ENCODE measurements at places on chromosomes 3 and 15.

GRCh38 chr15:29449136-29449535 is 179.5 kb upstream of the NSMCE3 start:
- DNase-seq: no peak

GRCh38 chr15:40511472-40512133 is 40.8 kb downstream of the CHST14 start:
- DNase-seq: no peak

DNA sequence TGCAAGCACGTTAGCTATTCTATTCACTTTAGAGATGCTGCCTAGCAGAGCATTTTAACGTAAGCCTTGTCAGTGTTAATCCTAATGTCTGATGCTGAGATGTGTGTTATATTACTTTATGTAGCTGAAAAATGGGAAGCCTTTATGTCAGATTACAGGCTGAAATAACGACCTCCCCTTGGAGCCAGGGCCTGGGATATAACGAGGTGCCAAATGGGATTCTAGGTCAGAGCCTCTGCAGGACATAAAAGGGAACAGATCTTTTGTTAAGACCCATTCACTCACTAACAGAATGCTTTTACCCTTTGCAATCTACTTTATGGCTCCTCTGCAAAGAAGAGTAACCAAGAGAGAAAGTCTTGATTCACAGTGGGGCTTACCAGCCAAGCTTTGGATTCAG is 815.5 kb upstream of the CFAP20DC start:
- no peak for DNase-seq

GRCh38 chr15:101498717-101499480 is 9.4 kb upstream of the PCSK6 start:
- DNase-seq: no peak

DNA sequence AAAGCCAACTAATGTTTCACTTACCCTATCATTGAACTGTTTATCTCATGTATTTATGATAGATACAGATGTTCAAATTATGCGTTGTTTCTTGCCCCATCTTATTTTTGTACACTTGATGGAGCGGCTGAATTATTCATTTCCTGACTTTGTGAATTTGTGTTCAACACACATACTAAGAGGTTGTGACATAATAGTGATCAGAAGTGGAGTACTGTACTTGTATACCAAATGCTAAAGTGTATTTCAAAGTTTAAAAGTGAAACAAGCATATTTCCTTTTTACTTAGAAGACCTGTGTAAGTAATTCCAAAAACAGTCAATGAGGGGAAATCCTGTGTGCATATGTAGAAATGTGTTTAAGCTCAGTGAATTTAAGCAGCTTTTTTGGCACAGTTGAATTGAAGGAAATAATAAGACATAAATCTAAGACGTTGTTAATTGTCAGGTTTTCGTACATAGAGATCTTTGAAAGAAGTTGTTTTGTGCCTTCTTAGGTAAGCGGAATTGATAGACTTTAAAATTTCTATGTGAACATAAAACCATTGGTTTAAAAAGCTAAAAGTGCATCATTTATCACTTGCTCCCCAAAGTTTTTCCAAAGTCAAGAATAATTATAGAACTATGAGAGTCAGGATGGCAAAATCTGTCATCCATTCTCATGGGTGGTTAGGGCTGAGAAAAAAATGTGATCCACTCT is 1.9 kb downstream of the NFKBIZ start:
- DNase-seq: no peak

Measured in NK-92 treated with Interleukin-12 subunit alpha and Interleukin-12 subunit beta, amount 100 ng/mL, for 24 hours (cell line).